ENCODE measurements at places on chromosomes 16 and 17. TPM values are rescaled to one million over a fixed set of nuclear protein-coding genes. Genes with fewer than 3 reads are reported as not detected.

GUCY2D gene
- total RNA-seq: not detected

FOXF1 gene
- total RNA-seq: 13.7 TPM

TTC19 gene
- total RNA-seq: 53.6 TPM

ANTKMT gene
- 47.2 TPM for total RNA-seq

ASIC2 gene
- 2.2 TPM for total RNA-seq

P2RX5 gene
- 2.6 TPM for total RNA-seq

HP gene
- not detected for total RNA-seq

CHRNE gene
- total RNA-seq: 0.81 TPM

TRAP1 gene
- 71.2 TPM for total RNA-seq

CISD3 gene
- 99.8 TPM for total RNA-seq

RASL10B gene
- total RNA-seq: 0.31 TPM

EVPLL gene
- total RNA-seq: 0.22 TPM

ICAM2 gene
- total RNA-seq: 11.5 TPM

C16orf96 gene
- 0.11 TPM for total RNA-seq

SLC12A3 gene
- total RNA-seq: 0.11 TPM

PRDM7 gene
- not detected for total RNA-seq

SLFN14 gene
- not detected for total RNA-seq

CLEC19A gene
- total RNA-seq: not detected

OTOP3 gene
- total RNA-seq: 1.4 TPM

KCTD11 gene
- total RNA-seq: 9.4 TPM

HSF5 gene
- total RNA-seq: not detected

NDUFAB1 gene
- 100 TPM for total RNA-seq
